ENCODE measurements at places on chromosomes 12 and 14.

DNA sequence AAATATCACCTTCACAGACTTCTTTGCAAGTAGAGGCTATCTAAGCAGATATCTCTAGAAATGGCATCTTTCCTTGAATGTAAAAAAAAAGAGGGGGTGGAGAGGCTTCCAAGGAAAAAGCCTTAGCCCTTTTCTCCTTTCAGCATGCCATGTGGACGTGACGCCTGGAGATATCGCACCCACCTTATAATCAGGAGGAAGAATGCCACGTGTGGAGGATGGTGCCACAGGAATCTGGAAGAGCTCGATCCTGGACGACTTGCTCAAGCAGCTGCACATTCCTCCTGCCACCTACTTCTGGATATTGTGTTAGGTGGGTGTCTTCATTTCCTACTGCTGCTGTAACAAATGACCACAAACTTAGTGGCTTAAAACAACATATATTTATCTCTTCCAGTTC is 203.6 kb downstream of the NUAK1 start:
- no peak for DNase-seq

GRCh38 chr12:87756111-87756510 is 273.1 kb downstream of the C12orf50 start:
- no peak for DNase-seq

GRCh38 chr14:34113005-34113511 is 162.2 kb upstream of the EGLN3 start:
- DNase-seq, result no peak

- no peak for DNase-seq
These were observed 1245.6 kb upstream of the SEL1L start for GRCh38 chr14:82779301-82779700.

DNA sequence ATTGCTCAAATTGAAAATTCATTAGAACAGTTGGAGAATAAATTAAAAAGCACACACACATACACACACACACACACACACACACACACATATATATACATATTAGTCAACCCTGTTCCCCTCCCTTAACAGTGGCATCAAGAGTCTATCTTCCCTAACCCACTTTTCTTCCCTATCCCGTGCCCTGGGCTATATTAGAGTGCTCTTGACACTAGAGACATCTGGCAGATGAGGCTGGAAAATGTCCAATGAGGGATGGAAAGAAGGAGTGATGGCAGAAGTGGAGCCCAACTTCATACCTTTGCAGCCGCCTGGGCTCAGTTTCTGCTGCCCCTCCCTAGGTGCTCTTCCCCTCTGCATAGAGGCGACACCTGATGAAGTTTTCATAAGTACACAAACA is 172.4 kb upstream of the NUDT4 start:
- DNase-seq, result no peak

GRCh38 chr12:76898442-76898841 is 19.6 kb upstream of the CSRP2 start:
- no peak for DNase-seq

GRCh38 chr12:13046964-13047363 is 2.8 kb downstream of the FAM234B start:
- DNase-seq, result peak; percentile 29

DNA sequence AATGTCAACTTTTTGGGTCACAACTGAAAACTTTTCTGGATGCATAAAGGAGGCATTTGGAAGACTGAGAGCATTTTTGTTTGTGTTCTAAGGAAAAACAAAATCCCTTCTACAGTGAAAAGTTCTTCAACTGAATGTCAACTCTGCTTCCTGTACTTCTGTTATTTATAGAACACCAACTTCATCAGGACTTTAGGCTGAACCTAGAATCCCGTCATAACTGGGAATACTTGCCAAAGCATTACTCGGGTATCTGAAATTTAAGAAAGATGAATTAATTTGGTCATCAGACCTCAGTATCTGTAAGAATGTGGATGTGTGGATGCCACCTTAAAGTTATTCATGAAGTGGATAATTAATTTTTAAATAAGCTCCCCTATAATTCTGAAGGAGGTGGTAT is 73.2 kb downstream of the FERMT2 start:
- DNase-seq, result no peak

DNA sequence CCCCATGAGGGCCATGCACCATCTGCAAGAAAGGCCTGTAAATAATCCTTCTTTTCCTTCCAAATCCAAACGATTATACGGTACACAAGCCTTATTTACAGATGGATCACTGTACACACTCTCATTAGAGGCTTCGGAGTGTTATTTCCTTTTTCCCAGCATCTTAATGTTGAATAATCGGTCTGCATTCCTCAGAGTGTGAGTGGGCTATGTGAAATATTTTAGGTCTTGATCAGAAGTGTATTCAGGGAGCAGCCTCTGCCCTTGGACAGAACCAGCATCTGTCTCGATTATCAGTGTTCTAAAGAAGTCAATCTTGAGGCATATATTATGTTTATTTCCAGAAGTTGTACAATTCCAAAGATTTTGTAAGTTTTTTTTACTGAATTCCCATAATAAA is 340.6 kb downstream of the SEC23A start:
- no peak for DNase-seq

All from GM13977 (cell line).